SK-N-DZ (cell line): ENCODE measurements at places on chromosomes 16 and 17.

GRCh38 chr17:193426-193810 lies 12.0 kb upstream of the DOC2B start:
- DNase-seq, result no peak

DNA sequence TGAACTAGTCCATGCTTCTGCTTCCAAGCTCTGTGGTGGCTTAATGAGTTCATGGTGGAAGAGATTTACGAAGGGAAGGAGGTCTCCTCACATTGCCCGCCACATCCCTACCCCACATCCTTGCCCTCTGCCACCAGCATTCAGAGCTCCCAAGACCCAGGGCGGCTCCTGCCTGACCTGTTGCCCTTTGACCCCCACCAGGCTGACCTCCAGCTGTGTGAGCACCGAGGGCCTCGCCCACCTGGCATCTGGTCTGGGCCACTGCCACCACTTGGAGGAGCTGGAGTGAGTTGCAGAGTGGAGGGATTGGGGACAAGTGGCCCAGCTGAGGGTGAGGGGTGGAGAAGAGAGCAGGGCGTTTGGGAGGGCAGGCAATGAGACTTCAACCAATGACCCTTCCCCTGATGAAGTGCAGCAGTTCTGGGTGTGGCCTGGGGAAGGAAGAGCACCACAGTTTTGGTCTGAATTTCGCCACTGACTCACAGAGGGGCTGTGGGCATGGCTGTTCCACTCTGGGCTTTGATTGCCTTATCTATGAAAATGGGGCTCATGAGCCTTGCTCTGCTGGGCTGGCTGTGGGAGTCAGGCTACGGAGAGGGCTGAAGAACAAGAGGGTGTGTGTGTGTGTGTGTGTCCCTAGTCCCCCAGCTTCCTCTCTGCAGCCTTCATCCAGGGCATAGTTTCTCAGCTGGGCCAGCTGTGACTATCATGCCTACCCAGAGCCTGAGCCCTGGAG lies 22.6 kb upstream of the CPNE2 start:
- no peak for DNase-seq

DNA sequence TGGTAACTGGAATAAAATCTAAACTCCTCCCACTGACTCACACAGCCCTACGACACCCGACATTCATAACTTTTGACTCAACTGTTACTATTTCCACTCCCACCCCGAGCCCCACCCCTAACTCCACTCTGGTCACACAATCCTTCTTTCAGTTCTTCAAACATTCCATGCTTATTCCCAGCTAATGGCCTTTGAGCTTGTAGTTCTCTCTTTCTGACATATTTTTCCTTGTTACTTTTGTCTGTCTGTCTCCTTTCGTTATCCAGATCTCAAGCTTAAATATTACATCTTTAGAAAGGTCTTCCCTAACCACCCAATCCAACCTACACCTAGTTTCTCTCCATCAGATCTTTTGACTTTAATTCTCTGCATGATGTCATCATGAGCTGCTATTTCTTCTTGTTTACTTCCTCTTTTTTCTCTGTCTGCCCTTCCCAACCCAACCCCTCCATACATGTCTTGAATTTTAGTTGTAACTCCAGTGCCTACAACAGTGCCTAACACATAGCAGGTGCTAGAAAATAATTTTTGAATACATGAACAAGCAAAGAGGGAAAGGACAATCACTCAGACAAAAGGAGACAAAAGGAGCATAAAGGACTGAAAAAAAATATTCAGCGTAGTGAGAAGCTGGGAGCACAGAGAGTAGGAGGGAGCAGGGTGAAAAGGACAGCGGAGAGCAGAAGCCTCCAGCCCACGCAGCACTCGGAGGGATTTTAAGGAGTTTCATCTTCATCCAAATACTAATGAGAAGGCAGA lies 65.2 kb upstream of the SMIM36 start:
- no peak for DNase-seq

GRCh38 chr17:71409137-71409536 lies 711.7 kb upstream of the SOX9 start:
- DNase-seq, result no peak

GRCh38 chr17:18016426-18016825 lies 22.5 kb downstream of the ATPAF2 start:
- no peak for DNase-seq

GRCh38 chr17:2943981-2944380 lies 119.4 kb downstream of the OR1D5 start:
- no peak for DNase-seq

DNA sequence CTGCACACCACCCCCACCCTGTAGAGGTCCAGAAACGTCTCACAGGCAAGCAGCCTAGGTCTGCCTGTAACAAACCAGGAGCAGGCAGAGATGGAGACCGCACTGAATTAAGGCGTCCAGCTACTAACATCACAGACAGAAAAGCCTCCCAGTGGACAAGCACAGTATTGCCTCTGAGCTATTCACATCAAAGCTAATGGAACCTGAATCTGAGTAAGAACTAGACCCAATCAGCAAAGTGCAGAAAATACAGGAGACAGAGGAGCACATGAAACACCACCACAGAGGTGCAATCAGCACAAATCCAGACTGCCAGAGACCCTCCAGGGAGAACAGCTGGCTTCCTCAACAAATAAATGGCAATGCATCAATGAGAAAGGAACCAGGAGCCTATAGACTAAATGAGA lies 22.2 kb upstream of the PEMT start:
- peak; percentile 92 for DNase-seq

DNA sequence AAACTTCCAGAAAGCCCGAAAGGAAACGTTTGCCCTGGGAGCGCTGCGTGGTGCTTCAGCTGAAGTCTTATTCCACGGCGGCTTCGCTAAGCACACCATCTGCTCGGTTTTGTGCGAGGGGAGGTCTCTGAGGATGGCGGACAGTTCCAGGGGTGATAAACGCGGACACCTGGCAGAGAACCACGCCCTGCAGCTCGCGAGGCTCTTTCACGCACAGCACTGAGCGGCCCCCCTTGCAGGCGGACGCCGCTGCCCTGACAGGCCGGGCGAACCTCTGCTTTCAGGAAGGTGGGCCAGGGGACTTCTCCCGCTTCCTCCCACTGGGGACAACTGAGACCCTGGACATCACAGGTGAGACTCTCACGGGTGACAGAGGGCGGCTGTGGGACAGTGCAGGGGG lies 3.7 kb downstream of the MVD start:
- DNase-seq, result no peak

GRCh38 chr17:52030052-52030451 lies 128.5 kb downstream of the CA10 start:
- DNase-seq, result peak; percentile 37

DNA sequence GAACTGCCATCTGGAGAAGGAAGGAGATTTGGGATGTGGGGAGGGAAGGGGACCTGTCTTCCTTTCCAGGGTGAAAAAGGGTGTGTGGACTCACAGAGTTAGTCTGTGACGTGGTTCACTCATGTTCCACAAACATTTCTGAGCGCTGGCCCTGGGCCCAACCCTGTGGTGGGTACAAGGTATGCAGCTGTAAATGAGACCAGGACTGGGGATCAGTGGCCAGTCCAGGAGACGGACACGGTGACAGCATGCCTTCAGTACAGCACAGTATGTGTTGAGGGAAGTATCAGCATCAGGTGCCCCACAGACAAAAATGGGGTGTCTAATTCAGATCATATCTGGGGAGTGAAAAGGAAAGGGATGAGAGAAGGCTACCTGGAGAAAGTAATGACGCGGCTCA lies 5.5 kb upstream of the EPX start:
- no peak for DNase-seq

GRCh38 chr17:6488008-6488539 lies 43.8 kb downstream of the PIMREG start:
- DNase-seq, result no peak

DNA sequence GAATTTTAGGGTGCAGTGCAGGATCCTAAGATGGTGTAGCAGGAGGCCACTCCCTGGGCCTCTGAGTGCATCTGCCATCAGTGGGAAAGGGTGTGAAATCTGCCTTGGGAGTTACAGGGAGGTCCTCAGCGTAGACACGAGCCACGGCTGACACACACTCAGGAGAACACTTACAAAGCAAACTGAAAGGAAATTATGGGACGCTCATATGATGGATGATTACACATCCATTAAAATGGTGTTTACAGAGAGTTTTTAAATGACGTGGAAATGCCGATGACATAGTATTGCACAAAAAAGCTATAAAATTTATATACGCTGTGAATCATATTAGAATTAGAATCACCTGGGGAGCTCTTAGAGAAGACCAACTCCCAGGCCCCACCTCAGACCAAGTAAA lies 175.2 kb downstream of the CCDC182 start:
- DNase-seq, result no peak

GRCh38 chr16:51055434-51055833 lies 95.6 kb downstream of the SALL1 start:
- no peak for DNase-seq

GRCh38 chr16:5882087-5882640 lies 784.6 kb upstream of the EEF2KMT start:
- no peak for DNase-seq

GRCh38 chr17:50538549-50539410 lies 6.2 kb downstream of the EPN3 start:
- DNase-seq, result no peak

- DNase-seq, result no peak
These were observed 23.2 kb upstream of the PIK3R6 start for GRCh38 chr17:8890671-8891070.

DNA sequence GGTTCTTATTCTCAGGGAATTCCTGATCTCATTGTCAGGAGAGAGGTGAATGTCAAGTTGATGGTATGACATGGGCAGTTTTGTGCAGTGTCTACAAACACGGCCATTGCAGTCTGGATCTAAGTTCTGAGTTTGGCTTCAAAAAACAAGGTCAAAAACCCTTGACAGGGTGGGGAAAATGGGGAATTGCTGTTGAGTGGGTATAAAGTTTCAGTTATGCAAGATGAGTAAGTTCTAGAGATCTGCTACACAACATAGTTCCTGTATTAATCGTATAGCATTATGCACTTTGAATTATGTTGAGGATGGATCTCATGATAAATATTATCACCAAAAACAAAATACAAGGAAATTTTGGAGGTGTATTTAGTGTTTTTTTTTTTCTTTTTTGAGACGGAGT lies 36.6 kb upstream of the CARMIL2 start:
- no peak for DNase-seq

GRCh38 chr17:79566251-79566955 lies 44.4 kb downstream of the RBFOX3 start:
- DNase-seq, result no peak

DNA sequence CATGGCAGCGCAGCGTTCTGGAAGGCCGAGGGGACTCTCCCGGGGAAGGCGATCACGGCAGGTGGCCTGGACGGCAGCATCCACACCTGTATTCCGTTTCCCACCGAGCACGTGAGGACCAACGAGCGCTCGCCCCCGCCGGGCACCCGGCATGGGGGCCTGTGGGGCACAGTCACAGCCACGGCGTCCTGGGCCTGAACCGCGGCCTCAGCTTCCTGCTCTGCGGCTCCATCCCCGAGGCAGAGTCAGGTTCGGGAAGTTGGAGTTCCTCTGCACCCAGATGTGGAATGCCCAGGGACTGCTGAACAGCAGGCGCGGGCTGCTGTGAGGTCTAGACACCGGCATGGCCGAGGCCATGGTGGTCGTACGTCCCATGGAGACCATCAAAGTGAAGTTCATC lies 1713.9 kb downstream of the TP53TG3F start:
- no peak for DNase-seq

GRCh38 chr17:2025622-2026309 lies 632 bp upstream of the RTN4RL1 start:
- DNase-seq, result peak; percentile 70

- DNase-seq, result peak; percentile 40
These were observed 483 bp downstream of the RPA1 start for GRCh38 chr17:1830288-1830687.

DNA sequence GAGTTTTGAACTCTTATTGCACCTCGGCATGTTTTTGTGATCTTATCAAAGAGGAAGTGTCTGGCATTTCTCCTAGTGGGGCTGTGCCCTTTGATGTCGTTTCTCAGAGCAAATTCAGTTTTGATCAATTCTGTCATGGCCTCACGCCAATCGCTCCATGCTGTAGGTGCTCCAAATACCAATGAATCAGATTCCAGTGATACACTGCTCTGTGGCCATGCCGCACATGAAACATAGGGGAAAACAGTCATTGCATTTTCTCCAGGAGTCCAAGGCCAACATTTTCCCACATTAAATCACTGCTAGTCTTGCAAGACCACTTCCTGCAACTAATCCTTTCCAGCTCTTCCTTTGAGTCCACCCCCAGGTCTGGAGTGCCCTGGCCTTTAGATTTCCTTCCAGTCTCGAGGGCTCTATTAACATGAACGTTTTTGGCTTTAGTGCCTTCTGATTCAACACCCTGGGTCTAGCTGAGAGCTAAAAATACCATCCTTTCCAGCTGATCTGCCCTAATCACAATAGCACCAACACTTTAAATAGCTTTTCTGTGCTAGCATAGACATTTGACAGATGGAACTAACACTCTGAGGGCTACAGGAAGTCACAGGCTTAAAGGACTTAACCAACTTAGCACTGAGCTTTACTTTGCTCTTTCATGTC lies 18.2 kb upstream of the RASL10B start:
- DNase-seq, result peak; percentile 38

- DNase-seq, result no peak
These were observed 3.8 kb downstream of the CENPV start for GRCh38 chr17:16349431-16349830.

GRCh38 chr17:81711814-81712467 lies at the start of gene SLC25A10:
Gene SLC25A10, plus strand, starts transcription at chr17:81712284. Its CDS starts 143 bp downstream, at chr17:81712427.
- DNase-seq, result peak; percentile 80

- no peak for DNase-seq
These were observed 6.6 kb downstream of the KRT39 start for GRCh38 chr17:40960144-40960543.

DNA sequence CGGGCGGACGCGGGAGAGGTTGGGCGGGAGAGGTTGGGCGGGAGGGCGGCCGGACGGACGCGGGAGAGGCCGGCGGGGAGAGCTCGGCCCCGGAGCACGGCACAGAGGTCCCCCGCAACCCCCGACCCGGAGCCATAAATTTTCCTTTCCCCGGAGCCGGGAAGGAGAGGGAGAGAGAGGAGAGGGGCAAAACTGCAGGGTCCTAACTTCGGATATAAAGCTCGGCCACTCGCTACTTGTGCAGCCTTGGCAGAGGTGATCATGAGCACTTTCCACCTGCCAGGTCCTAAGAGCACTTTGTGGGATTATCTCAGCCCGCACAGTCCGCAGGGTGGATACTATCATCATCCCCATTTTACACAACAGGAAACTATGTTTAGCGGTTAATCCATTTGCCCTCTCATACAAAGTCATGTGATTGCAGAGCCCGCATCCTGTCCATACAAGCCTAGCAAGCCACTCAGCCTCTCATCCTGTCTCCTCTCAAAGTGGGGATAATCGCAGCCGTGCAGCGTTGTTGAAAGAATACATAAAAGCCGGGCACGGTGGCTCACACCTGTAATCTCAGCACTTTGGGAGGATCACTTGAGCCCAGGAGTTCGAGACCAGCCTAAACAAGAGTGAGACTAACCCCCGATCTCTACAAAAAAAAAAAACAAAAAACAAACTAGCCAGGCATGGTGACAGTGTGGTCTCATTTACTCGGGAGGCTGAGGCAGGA lies 780 bp upstream of the DCAKD start:
- peak; percentile 54 for DNase-seq
